ENCODE measurements at places on chromosomes 3 and 15. TPM values are rescaled to one million over a fixed set of nuclear protein-coding genes. Genes with fewer than 3 reads are reported as not detected.

The CELSR3 gene
- 0.73 TPM for total RNA-seq

The CPNE9 gene
- not detected for total RNA-seq

The MYD88 gene
- 6.6 TPM for total RNA-seq

The SPATA12 gene
- total RNA-seq, result not detected

The TRPC1 gene
- 33.1 TPM for total RNA-seq
